GM12878 (cell line): ENCODE measurements at places on chromosomes 1 and 21. TPM values are rescaled to one million over a fixed set of nuclear protein-coding genes. Genes with fewer than 3 reads are reported as not detected.
A peak's percentile ranks its signal among the peaks of the same experiment; 100 is the strongest.

DNA sequence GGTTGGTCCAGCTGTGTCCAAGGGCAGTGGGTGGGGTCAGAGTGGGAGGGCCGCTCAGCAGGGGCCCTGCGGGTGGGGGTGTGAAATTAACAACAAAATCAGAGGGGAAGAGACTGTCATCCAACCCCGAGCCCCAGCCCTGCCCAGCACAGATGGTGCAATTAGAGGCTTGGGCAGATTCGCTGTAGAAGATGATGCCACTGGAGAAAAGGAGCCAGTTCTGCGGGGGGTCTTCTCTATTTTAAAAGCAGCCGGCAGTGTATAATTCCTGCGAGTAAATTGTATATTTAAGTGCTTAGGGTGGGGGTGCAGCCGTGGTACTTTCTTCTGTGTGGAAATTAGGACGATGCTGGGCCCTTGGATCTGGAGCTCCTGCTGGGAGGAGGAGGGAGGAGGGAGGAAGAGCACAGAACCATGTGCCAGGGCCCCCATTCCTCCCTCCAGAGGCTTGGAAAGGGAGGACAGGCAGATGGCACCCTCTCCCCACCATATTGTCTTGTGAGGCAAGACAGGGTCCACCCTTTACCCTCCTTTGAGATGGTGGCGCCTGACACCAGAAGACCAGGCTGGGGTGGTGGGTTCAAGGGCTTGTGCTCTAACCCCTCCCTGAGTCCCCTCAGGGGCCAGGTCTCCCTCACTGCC is 89.2 kb downstream of the ACTL8 start:
- DNase-seq, result no peak

DNA sequence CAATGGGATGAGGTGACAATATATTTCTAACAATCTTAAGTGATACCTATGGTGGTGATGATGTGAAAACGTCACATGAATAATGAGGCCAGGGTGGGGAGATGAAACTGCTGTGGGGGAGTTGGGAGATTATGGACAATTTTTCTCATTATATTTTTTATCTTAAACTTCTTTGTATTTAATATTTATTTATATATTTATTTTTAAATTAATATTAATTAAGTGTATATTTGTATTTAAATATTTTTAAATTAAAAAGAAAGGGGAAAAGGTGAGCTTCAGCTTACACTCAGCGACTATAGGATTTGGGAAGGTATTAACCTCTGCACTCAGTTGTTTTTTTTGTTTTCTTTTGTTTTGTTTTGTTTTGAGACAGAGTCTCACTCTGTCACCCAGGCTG is 158.7 kb downstream of the PSMG1 start:
- DNase-seq, result no peak

GRCh38 chr1:174247472-174247871 is 88.2 kb downstream of the RABGAP1L start:
- no peak for DNase-seq

- peak; percentile 28 for DNase-seq
Observed at GRCh38 chr1:246959944-246960693, 28.4 kb upstream of the AHCTF1 start.

DNA sequence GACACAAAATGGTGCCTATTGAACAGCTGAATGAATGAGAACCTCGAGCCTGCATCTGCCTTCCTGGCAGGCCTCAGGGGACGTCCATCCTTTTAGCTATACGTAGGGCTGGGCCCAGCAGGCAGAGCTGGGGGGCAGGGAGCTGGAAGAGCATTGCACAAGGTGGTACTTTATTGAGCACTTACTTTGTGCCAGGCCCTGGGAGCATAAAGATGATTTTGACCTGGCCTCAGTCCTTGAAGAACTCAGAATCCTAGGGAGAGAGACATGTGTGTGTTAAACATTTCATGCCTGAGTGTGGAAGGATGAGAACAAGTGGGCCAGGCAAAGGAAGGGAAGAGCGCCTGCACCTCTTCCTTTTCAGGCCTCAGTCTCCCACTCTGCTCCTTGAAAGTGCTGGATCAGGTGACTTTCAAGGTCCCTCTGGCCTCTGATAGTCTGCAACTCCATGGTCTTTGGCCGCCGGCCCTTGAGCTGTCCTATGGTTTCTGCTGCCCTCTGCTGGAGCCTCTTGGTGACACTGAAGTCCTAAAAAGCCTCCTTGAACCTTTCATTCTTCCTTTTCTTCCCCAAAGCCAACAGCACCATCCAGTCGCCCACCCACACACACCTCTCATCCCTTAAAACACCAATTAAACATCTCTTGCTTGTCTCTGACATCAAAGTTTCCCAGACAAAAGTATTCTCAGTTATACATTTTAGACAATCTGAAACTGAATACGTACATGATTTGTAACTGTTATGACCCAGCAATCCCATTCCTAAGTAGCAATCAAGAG is 3.5 kb upstream of the PEAR1 start:
- DNase-seq, result no peak

GRCh38 chr21:35852820-35853219 is 207.5 kb downstream of the SETD4 start:
- DNase-seq, result no peak

GRCh38 chr1:34974626-34975025 is 10.5 kb downstream of the TMEM35B start:
- DNase-seq, result no peak

- DNase-seq, result no peak
Observed at GRCh38 chr1:203686091-203686632, 59.5 kb downstream of the ATP2B4 start.

DNA sequence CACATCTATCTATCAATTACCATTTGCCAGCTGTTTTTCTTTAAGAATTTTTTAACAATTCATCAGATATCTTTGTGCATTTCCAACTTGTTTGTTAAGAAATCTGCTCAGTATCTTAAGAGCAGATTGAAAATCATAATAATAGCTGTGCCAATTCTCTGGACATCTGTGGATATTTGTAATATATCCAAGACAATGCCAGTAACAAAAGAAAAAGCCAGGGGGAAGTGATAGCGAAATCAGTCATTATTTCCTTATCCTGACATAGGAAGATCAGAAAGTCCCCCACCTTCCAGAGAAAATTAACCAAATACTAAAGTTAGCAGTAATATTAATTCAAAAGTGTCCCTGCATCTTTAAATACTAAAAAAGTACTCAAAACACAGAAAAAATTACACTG is 217.1 kb downstream of the RERE start:
- DNase-seq, result no peak

- no peak for DNase-seq
Observed at GRCh38 chr1:27383039-27383605, at the start of gene CD164L2. CD164L2 (minus strand) TSS chr1:27383333; CDS start chr1:27383239, 94 bp downstream.

DNA sequence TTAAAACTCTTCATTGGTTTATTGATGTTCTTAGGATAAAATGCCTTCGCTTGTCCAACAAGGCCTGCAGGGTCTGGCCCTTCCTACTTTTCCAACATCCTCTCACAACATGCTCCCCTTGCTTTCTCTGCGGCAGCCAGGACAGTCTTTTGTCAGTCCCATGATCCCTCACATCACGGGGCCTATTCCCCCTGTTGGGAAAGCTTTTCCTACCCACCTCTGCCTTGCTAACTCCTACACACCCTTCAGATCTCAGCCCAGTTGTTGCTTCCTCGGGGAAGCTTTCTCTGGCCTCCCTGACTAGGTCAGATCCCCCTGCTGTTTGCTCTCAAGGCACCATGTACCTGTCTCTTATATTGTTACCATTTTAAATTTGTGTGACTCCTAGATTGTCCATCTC is 19.0 kb downstream of the DLGAP3 start:
- no peak for DNase-seq

GRCh38 chr1:226630592-226630991 is 82.0 kb downstream of the STUM start:
- DNase-seq, result no peak

GRCh38 chr1:32116531-32116930 is 8.7 kb downstream of the KPNA6 start:
- DNase-seq, result no peak

EEIG2 gene
- 16.2 and 17.2 TPM in 2 replicates for total RNA-seq

TEDDM1 gene
- total RNA-seq, result not detected in 2 replicates

RAB29 gene
- 12.5 TPM in 2 replicates for total RNA-seq

OR2L13 gene
- not detected in 2 replicates for total RNA-seq

TENT5C gene
- total RNA-seq, result 1.4 and 1.6 TPM in 2 replicates

TBX19 gene
- total RNA-seq, result 1.1 and 1.2 TPM in 2 replicates

AVPR1B gene
- total RNA-seq, result not detected in 2 replicates
